Muscle of leg (tissue), 16 donors: ENCODE measurements at places on chromosomes 6 and 20. TPM values are rescaled to one million over a fixed set of nuclear protein-coding genes. Genes with fewer than 3 reads are reported as not detected.

FABP7 gene
- 0.66 TPM for total RNA-seq

PPP1R16B gene
- 5.5 TPM for total RNA-seq

GRCh38 chr6:18391023-18391422 lies 3.9 kb downstream of the RNF144B start:
- DNase-seq, result no peak
- H3K27ac ChIP-seq, result no peak overlapping the region
- no peaks in the 10 kb centered on the region for H3K36me3 ChIP-seq
- peaks cover 4% of the 10 kb centered on the region for H3K27me3 ChIP-seq

- no peaks in the 10 kb centered on the region for H3K27me3 ChIP-seq
- no peak overlapping the region for H3K4me3 ChIP-seq
- H3K27ac ChIP-seq, result no peak overlapping the region
- H3K36me3 ChIP-seq, result no peaks in the 10 kb centered on the region
Measured at GRCh38 chr20:40354880-40355279, 334.2 kb downstream of the MAFB start.

RBL1 gene
- total RNA-seq, result 10.8 TPM

ADGRF1 gene
- not detected for total RNA-seq

SLC22A2 gene
- 0.04 TPM for total RNA-seq

DNA sequence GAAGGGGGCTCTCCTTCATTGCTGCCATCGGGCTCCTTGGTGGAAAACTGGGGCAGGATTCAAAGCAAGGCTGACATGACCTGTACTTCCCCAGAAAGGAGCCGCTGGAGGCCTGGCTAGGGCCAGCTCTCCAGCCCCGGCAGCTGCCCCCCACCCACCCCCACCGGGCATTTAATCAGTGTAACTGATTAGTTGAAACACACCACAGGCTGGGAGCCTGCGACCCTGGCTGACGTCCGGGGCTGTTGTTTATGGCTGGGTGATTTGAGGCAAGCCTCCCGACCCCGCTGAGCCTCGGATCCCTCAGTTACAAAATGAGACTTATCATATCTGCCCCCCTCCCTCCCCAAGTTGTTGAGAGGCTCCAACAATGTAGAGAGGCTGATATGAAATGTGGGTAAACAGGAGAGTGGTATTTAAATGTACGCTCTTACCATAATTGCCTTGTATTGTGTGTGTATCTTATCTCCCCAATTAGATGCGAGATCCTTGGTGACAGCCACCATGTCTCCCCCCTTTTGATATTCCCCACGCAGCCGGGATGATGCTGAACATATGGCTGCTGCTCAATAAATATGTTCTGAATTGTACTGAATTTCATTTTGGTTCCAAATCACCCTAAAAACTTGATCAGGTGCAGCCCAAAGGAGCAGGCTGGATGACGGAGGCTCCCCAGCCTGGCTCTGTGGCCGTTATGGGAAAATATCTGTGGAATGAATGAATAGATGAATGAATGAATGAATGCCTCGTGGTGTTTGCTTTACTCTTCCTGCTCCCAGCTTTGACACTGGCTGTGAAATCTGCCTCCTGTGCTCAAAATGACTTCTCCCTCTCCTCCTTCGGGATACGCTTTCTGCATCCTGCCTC lies 31.8 kb upstream of the APCDD1L start:
- H3K27me3 ChIP-seq, result peaks cover 12% of the 10 kb centered on the region
- H3K4me3 ChIP-seq, result no peak overlapping the region
- no peak for DNase-seq
- no peaks in the 10 kb centered on the region for H3K4me1 ChIP-seq

GRCh38 chr6:167529444-167530335 lies 204.8 kb downstream of the TTLL2 start:
- no peaks in the 10 kb centered on the region for H3K36me3 ChIP-seq
- DNase-seq, result no peak
- no peak overlapping the region for H3K4me3 ChIP-seq
- H3K27me3 ChIP-seq, result peaks cover 6% of the 10 kb centered on the region

SLCO4A1 gene
- total RNA-seq, result 0.53 TPM

GRCh38 chr6:127737009-127737486 lies 160.1 kb downstream of the C6orf58 start:
- H3K27me3 ChIP-seq, result no peaks in the 10 kb centered on the region
- no peaks in the 10 kb centered on the region for H3K36me3 ChIP-seq
- no peaks in the 10 kb centered on the region for H3K4me1 ChIP-seq
- H3K27ac ChIP-seq, result no peak overlapping the region

GRCh38 chr20:33210371-33210770 lies 6.8 kb upstream of the BPIFA3 start:
- H3K27me3 ChIP-seq, result no peaks in the 10 kb centered on the region
- H3K27ac ChIP-seq, result no peak overlapping the region
- no peak for DNase-seq
